ENCODE measurements at places on chromosomes 3 and 15.

DNA sequence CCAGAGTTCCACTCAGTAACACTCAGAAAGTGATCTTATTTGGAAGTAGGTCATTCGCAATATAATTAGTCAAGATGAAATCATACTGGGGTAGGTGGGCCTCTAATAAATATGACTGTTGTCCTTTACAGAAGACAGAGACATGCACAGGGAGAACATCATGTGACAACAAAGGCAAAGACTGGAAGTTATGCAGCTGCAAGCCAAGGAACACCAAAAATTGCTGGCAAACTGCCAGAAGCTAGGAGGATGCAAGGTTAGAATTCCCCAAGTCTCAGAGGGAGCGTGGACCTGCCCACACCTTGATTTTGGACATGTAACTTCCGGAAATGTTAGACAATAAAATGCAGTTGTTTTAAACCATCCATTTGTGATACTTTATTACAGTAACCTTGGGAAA, 471.5 kb upstream of the AGTR1 start:
- H3K27ac ChIP-seq = no peak overlapping the region
- no peak for DNase-seq
- no peaks in the 10 kb centered on the region for H3K36me3 ChIP-seq
- H3K4me3 ChIP-seq = no peak overlapping the region

DNA sequence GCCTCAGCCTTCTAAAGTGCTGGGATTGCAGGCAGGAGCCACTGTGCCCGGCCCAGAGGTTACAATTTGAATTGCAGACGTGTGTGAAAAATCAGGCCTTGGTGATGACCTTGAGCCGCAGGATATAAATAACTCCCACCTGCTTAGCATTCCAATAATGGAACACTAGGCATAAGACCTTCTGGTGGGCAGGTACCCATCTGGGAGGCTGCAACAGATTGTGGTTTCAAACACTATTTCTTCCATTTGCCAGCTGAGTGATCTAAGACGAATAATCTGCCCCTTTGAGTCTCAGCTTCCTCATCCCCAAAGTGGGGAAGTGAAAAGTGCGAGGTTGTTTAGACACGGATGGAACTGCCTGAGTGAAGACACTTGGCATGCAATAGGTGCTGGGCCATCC, 47.7 kb upstream of the HERC1 start:
- no peak overlapping the region for H3K27ac ChIP-seq
- no peak for DNase-seq
- no peak overlapping the region for H3K4me3 ChIP-seq
- no peaks in the 10 kb centered on the region for H3K36me3 ChIP-seq
- no peaks in the 10 kb centered on the region for H3K27me3 ChIP-seq
- H3K4me1 ChIP-seq = peaks cover 22% of the 10 kb centered on the region

GRCh38 chr15:90683876-90684275, 33.3 kb upstream of the BLM start:
- H3K27ac ChIP-seq = no peak overlapping the region
- peaks cover 18% of the 10 kb centered on the region for H3K4me1 ChIP-seq
- no peaks in the 10 kb centered on the region for H3K27me3 ChIP-seq
- DNase-seq = no peak
- no peaks in the 10 kb centered on the region for H3K36me3 ChIP-seq

DNA sequence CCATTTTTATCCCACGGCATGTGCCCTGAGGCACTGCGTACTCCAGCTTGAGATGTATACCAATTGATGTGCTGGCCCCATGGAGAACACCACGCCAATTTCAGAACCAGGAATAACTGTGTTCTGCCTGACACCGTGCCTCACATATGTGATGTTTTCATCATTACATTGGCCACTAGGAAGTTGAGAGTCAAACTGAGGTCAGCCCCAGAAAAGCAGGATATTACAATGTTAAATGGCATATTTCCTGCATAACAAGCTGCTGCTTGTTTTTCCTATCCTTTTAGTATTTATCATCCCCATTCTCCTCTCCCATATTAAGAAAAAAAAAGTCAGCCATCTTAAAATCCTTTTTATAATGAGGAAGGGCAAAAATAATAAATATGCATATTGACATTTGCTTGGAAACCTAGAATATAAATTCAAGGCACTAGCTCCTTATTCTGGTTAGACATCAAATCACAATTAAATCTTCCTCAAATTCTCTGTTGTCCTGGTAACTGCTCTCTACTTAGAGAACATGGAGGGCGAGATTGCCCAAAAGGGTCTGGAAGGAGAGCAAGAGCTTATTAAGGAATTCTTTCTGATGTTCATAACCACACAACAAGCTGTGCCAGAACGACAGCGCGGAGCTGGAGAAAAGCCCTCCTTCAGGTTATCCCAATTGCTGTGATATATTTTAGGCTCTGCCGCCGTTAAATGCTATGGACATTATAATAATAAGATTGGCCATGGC, 112.6 kb downstream of the UACA start:
- no peaks in the 10 kb centered on the region for H3K4me1 ChIP-seq
- no peak overlapping the region for H3K4me3 ChIP-seq
- no peaks in the 10 kb centered on the region for H3K27me3 ChIP-seq
- H3K27ac ChIP-seq = no peak overlapping the region
- peak; percentile 42 for DNase-seq

DNA sequence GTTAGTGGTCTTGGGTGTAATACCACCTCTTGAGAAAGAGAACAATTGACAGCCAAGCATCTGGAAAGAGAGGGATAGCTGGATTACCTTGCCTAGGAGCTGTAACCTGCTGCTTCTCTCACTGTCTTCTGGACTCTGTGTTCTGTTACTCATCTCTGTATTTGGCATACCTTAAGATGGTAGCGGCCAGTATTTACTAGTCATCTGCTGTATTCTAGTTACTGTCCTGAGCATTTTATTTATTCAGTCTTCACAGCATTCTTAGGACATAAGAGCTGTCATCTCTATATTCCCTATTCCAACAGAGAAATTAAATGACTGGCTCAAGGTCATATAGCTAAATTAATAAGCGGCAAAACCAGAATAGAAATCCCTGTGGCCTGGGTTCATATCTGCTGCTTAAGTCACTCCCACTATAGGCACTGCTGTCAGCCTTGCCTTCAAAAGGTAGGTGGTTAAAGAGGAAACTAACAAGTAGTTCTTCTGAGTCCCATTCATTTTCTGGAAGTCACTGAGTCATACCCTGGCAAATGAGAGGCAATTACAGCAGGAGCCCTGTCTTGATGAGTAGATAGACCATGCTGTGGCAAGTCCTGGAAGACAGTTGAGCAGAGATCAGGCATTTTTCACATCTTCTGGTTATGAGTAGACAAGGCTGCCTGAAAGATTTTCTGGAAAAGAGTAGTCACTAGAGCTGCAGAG, 68.2 kb downstream of the RAB7A start:
- H3K36me3 ChIP-seq = peaks cover 35% of the 10 kb centered on the region
- DNase-seq = no peak
- H3K4me1 ChIP-seq = peaks cover 57% of the 10 kb centered on the region
- peak overlapping the region; percentile 52 for H3K27ac ChIP-seq
- H3K27me3 ChIP-seq = no peaks in the 10 kb centered on the region
- no peak overlapping the region for H3K4me3 ChIP-seq

- H3K4me1 ChIP-seq = peaks cover 46% of the 10 kb centered on the region
- DNase-seq = peak; percentile 96
- peaks cover 38% of the 10 kb centered on the region for H3K36me3 ChIP-seq
- H3K4me3 ChIP-seq = no peak overlapping the region
- H3K27me3 ChIP-seq = no peaks in the 10 kb centered on the region
Measured at GRCh38 chr3:52220380-52221026, 4.9 kb downstream of the TLR9 start.

- no peaks in the 10 kb centered on the region for H3K4me1 ChIP-seq
- no peak overlapping the region for H3K27ac ChIP-seq
- H3K4me3 ChIP-seq = no peak overlapping the region
- H3K27me3 ChIP-seq = no peaks in the 10 kb centered on the region
- no peak for DNase-seq
Measured at GRCh38 chr15:58260725-58261267, 122.6 kb downstream of the AQP9 start.

DNA sequence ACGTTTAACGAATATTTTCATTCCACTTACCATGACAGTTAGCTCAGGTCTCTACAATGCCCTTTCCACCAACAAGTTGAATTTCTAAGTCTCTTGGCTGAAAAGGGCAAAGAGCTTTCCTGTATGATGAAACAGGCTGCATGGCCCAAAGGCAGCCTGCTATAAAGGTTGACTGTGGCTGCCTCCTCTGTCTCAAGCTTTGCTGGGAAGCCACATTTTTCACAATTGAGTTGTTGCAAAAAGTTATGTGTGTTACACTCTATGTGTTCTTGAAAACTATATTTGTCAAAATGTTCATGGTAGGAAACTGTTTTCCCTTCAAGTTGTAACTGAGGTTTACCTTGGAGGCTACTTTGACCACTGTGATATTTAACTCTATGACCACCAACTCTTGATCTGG, 49.5 kb downstream of the DZIP1L start:
- peaks cover 31% of the 10 kb centered on the region for H3K36me3 ChIP-seq
- H3K27me3 ChIP-seq = no peaks in the 10 kb centered on the region
- H3K4me1 ChIP-seq = no peaks in the 10 kb centered on the region
- H3K4me3 ChIP-seq = no peak overlapping the region
- no peak for DNase-seq
- H3K27ac ChIP-seq = no peak overlapping the region

DNA sequence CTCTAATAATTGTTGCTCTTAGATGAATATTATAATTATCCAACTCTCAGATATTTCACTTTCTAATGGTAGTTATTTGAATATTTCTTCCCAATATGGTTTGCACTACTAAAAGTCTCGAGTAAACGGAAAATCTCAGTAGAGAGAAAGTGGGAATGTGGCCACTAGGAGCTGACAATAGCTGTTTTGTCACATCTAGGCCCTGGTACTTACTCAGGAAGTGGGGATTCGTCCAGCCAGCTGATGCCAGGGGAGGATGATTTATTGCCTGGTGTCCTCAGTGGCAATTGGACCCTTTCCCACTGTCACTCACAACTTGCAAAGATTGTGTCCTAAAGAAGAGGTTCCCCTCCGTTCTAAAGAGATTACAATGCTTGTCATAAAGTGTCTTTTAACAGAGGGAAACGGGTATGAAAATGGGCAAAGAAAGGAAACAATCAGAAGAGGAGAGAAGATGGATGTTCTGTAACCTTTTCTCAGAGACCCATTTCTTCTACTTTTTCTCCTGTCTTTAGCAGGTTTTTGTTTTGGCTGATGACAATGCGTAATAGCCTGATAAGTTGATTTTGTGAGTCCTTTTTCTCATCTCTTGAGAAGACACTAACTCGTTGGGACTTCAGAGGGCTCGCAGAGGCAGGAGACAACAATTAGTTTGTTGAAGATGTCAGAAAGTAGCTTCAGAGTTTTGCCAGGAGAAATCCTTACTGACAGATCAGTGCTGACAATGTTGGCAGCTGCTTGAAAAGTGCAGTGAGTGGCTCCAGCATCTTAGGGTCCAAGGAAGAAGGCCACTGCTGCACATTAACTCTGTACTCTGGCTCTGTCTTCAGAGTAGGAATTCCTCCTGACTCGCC, 320.6 kb downstream of the MECOM start:
- H3K27me3 ChIP-seq = no peaks in the 10 kb centered on the region
- H3K36me3 ChIP-seq = no peaks in the 10 kb centered on the region
- H3K27ac ChIP-seq = no peak overlapping the region
- no peak for DNase-seq
- H3K4me3 ChIP-seq = no peak overlapping the region
- H3K4me1 ChIP-seq = no peaks in the 10 kb centered on the region

DNA sequence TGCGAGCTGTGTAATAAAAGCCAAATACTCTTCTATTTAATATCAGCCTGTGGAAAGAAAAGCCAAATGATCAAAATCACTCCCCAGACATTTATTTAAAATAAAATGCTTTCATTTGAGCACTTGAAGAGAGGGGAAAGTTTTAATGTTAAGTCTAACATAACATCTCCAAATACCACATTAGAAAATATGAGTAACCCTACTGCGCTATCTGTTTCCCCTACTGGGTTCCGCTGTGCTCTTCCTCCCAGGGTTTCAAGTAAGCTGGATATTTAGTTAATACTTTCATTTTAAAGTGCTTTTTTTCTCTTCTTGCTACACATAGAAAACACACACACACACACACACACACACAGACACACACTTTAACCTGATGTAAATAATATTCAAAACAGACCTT, 6.7 kb upstream of the VGLL4 start:
- H3K27ac ChIP-seq = no peak overlapping the region
- no peaks in the 10 kb centered on the region for H3K36me3 ChIP-seq
- no peak overlapping the region for H3K4me3 ChIP-seq
- DNase-seq = no peak

DNA sequence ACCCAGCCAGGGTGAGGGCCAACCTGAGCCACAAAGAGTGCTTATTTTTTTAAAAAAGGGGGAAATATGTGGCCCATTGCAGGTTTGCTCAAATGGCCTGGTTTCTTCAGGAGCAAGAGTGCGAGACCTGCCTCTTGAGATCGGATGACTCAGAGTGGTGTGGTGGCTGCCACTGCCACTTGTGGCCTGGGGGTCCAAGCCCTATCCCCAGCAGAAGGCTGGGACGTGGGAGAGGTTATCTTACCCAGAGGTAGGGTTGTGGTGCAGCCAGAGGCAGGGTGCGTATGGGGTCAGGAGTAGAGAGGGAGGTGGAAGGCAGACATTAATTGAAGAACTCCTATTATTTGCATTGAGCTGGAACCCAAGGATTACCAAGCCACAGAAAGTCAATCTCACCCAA, 83.2 kb upstream of the SMAD3 start:
- H3K27me3 ChIP-seq = no peaks in the 10 kb centered on the region
- H3K4me3 ChIP-seq = no peak overlapping the region
- H3K27ac ChIP-seq = no peak overlapping the region
- no peaks in the 10 kb centered on the region for H3K4me1 ChIP-seq
- H3K36me3 ChIP-seq = no peaks in the 10 kb centered on the region

DNA sequence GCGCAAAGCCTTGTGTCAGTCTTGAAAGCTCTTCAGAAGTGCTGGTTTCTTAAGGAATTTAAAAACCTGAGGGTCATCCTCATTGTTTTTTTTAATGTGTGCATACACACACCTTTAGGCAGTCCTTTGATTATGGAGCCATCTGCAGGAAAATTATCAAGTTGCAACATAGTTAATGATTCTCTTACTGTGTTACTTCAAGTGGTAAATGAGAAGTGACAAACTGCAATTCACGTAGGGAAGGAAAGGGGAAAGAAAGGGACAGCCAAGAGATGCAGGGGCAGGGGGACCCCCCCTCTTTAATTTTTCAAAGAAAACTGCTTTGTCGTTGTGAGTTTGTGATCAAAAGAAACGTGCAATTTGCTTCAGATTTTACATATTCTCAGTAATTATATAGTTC, 162.4 kb upstream of the CGNL1 start:
- H3K4me1 ChIP-seq = peaks cover 35% of the 10 kb centered on the region
- H3K27me3 ChIP-seq = no peaks in the 10 kb centered on the region
- no peak overlapping the region for H3K4me3 ChIP-seq

- H3K27me3 ChIP-seq = no peaks in the 10 kb centered on the region
- peak overlapping the region; percentile 77 for H3K27ac ChIP-seq
- no peak for DNase-seq
- peaks cover 31% of the 10 kb centered on the region for H3K4me1 ChIP-seq
Measured at GRCh38 chr3:196186651-196187573, 24.3 kb downstream of the ZDHHC19 start.

Data from spleen (tissue), 13 donors.